AG10803 (cell line): ENCODE measurements at places on chromosomes 6 and 20.

DNA sequence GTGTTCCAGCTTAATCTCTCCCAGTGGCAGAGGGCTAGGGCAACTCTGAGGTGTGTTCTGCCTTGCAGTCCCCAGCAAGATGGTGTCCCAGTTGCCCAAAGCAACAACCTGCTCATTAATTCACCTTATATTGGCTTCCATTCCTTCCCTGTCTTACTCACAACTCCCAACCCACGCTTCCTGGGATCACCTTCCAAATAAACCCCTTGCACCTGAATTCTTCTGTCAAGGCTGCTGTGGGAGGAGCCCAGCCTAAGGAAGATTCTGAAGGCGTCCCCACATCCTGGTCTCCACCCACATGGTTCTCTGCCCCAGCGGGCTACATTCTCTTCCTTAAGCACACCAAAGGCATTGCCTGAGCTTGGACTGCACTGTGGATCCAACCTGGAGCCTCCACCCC is 116.6 kb upstream of the MAFB start:
- DNase-seq, result no peak

GRCh38 chr6:118645395-118645794 is 6.0 kb downstream of the CEP85L start:
- DNase-seq, result no peak

DNA sequence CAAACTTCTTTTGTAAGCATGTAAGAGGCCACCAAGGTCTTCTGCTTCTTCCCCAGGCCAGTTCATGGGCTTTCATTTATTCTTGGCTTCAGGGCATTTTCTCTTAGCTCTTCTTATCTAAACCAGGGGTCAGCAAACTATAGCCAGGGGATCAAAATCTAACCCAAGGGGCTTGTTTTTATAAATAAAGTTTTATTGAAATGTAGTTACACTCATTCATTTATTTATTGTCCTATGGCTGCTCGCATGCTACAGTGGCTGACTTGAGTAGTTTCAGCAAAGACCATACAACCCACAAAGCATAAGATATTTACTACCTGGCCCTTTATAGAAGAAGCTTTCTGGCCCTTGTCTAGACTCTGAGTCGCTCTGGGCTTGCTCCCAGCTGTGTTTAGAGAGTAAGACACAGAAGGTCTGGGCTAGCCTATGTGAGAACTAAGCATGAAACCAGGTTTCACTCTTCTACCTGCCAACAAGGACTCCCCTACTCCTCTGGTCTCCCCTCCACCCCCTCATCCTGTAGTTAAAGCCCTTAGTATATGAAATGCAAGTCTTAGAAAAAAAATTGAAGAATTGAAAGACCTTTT is 43.2 kb downstream of the KHDC1L start:
- DNase-seq, result no peak

GRCh38 chr6:11747021-11747420 is 31.6 kb downstream of the ADTRP start:
- DNase-seq, result no peak

DNA sequence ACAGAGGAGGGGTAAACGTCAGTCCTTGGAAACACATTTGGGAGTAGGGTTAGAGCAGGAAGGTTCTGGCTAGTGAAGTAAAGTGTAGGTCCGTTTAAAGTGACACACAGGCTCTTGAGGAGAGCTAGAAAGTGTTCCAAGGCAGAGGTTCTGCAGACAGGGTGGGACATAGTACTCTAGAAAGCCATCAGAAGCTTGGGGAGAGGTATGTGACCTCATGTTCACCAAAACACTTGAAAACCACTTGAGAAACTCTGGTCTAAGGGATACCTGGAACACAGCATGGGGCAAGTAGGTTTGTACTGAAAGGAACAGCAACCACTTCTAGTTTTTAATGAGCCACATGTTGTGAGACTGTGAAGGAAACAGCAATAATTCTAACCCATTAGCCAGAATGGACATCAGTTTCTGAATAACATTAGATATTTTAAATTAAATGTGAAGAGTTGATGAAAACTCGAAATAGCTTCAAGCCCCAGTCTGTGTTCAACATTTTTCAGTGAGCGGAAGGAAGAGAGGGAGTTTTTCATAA is 49.0 kb downstream of the SOBP start:
- no peak for DNase-seq

- DNase-seq, result no peak
Measured at GRCh38 chr6:73418081-73418741, 23.6 kb downstream of the DDX43 start.

DNA sequence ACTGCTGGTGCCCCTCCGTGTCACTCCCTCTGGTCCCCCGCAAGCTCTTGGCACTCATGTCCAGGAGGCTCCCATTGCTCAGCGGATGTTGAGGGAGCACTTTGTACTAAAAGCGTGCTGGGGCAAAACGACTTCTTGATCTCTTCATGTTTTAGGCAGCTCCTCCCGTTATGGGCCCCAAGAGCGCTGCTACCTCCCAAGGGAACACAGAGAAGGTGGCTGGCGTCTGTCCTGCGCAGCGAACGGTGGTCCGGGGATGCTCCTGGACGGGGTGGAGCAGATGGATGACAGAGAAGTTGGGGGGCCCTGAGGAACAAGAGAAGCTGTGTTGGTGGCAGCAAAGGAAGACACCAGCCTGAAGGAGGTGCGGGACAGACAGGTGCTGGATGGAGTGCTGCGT is 99.8 kb downstream of the TMEM242 start:
- no peak for DNase-seq

DNA sequence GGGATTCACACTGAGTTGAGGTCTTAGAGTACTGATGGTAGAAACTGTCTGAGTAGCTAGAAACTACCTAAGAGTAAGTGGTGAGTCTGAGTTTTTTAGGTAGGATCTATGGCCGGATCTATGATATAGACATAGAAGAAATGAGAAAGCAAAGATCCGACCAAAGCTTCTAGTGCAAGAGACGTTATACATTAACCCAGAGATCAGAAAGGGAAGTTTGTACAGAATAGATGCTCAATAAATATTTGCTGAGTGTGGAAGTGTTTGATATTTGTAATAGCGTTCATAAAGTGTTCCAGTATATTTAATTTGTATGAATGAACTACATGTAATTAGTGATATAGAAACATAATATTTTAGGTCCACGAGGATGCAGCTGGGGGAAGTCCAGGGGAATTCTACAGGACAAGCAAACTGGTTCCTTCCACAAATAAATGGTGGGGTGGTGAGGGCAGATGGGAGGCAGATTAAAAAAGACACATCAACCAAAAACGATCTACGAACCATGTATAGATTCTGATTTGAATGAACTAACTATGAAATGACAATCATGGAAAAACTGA is 31.9 kb upstream of the JARID2 start:
- no peak for DNase-seq

DNA sequence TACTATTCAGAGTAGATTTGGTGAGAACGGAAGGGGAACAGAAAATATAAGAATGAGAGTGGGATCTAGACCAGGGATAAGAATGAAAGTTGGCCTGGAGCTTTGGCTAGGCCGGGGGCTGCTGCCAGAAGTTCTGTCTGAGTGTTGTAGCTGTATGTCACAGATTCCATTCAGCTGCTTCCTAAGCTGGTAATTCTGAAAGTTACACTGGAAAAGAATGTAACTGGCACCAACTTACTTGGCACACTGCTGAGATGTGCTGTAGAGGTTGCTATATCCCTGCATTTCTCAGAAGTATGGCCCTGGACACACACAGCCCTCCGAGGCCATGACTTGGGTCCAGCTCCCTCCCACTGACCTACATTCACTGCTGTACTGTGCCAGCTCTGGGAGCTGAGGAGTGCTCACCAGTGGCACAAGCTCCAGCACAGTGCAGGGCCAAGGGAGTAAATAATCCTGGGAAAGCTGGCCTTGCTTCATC is 25.8 kb upstream of the TMEM217 start:
- DNase-seq, result peak; percentile 84

- no peak for DNase-seq
Measured at GRCh38 chr20:32661820-32662528, 11.8 kb downstream of the C20orf203 start.

- DNase-seq, result peak; percentile 45
Measured at GRCh38 chr20:51326201-51326819, 216.2 kb downstream of the NFATC2 start.

GRCh38 chr6:44704240-44705150 is 317.0 kb downstream of the CDC5L start:
- DNase-seq, result no peak

DNA sequence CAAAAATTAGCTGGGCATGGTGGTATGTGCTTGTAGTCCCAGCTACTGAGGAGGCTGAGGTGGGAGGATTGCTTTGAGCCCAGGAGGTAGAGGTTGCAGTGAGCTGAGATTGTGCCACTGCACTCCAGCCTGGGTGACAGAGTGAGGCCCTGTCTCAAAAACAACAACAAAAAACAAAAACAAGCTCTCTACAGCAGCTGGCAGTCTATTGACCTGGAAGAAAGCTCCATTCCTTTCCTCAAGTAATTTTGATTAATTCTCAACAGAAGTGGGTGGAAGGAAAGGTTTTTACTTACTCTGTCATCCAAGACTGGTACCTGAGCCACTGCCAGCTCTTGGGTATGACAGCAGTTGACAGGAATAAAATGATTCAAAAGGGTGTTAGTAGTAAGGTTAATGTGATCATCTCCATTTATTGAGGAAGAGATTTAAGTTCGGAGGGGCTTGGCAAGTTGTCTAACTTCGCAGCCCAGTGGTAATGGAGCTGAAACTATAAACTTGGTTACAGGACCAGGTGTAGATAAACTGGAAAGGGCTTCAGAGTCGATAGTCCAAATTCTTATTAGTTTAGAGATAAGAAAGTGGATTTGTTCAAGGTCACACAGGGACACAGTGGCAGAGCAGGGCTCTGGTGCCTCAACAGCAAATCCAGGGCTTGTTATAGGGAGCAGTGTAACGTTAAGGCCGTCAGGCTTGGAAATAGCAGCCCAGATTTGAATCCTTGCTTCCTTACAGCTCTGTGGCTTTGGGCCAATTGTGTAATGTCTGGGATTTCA is 14.8 kb downstream of the SRSF3 start:
- no peak for DNase-seq

DNA sequence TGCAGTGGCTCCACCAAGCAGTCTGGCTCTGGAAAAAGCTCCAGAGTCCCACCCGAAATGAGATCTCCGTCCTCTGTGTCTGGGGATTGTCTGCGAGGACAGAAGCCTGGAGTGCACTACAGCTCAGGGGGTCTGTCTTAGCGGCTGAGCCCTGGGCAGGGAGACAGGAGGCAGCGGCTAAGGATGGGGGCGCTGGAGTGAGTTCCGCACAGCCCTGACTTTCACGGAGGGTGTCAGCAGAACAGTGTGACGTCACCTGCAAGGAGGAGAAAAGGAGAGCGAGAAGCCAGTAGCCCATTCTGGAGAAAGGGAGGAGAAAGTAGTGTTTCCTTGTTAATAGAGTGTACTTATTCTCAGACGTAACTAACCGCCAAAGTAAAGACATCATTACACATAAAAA is 97.6 kb downstream of the FAM50B start:
- no peak for DNase-seq

DNA sequence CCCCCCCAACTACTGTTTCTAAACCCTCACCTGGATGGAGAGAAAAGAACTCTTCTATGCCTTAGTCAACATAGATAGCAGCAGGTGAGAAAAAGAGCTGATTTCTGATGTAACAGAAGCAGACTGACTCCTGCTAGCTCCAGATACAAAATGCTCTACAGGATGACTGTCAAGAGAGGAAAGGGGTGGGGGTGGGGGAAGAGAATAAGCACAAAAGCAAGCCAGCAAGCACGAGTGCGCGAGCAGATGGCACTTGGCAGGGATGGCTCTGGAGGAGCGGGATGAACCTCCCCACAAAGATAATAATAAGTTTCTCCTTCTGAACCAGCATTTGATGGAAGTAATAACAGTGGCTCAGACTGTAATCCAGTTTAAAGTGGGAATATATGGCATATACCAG is 45.6 kb upstream of the SPDEF start:
- DNase-seq, result no peak

- DNase-seq, result no peak
Measured at GRCh38 chr20:24995741-24996448, 3.3 kb upstream of the APMAP start.

GRCh38 chr20:61841966-61842365 is 223.7 kb downstream of the TAF4 start:
- no peak for DNase-seq

DNA sequence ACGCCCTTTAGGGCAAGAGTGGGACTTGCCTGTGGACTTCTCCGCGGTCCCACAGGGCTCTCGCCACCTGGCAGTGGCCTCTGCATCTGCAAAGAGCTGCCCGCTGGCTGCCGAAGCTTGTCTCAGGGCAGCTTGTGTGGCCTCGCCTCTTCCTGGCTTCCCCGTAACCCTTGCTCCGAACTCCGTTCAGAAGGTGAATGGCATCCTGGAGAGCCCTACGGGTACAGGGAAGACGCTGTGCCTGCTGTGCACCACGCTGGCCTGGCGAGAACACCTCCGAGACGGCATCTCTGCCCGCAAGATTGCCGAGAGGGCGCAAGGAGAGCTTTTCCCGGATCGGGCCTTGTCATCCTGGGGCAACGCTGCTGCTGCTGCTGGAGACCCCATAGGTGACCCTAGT is 3.0 kb downstream of the RTEL1 start:
- no peak for DNase-seq

- peak; percentile 39 for DNase-seq
Measured at GRCh38 chr6:28597217-28597835, 71.6 kb downstream of the GPX5 start.

DNA sequence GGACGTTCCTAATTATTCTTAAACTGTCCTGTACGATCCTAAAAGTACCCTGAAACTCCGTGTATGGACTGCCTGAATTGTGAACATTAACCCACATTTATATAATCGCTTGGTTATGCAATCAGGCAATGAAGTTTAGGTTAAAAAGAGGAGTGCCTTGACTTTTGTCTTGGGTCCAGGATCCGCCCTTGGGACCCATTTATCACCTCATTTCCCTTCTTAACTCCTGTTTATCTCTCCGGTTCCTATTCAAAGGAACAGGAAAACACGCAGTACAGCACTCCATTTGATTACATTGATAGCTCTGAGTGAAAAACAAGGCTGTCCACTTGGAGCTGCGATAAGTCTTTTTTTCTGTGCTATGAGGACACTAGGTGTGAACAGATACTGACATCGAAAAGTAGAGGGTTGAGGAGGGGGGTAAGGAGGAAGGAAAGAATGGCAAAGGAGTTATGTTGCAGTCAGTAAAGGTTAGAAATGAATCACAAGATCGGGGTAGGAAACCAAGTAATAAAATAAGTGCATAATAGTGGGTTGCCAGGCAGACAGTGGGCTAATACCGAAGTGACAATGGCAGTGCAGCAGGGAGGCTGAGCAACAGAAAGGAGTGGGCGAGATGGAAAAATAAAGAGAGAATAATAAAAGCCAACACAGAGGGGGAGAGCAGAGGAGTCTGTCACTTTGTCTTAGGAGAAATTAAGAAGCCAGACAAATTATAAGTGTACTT is 15.9 kb upstream of the PCK1 start:
- DNase-seq, result no peak

DNA sequence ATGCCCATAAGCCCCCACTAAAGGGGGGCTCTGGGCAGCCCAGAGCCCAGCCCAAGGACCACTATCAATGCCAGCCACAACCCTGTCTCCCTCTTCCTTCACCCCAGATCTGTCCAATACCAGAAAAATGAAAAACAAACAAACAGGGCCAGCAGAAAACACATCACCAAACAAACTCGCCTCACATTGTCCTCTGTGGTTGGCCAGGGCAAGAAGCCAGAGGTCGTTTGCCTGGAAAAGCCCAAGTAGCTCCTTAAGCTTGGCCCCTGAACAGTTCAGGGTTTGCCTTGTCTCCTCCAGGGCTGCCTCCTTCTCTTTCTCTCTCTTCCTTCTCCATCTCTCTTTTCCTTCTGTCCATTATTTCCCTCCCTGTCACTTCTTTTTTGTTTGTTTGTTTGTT is 10.1 kb upstream of the SCUBE3 start:
- DNase-seq, result peak; percentile 54

- DNase-seq, result no peak
Measured at GRCh38 chr6:43318011-43318410, 9.4 kb upstream of the CRIP3 start.

- no peak for DNase-seq
Measured at GRCh38 chr6:143877584-143878271, 13.5 kb downstream of the ZC2HC1B start.
